CD8-positive, alpha-beta T cell (primary cell): ENCODE measurements at places on chromosomes 6 and 20. TPM values are rescaled to one million over a fixed set of nuclear protein-coding genes. Genes with fewer than 3 reads are reported as not detected.
A peak's percentile ranks its signal among the peaks of the same experiment; 100 is the strongest.

Gene OR2J3
- not detected for total RNA-seq

Gene LRRN4
- not detected for total RNA-seq

Gene CRISP2
- not detected for total RNA-seq

Gene EMILIN3
- total RNA-seq, result not detected

DNA sequence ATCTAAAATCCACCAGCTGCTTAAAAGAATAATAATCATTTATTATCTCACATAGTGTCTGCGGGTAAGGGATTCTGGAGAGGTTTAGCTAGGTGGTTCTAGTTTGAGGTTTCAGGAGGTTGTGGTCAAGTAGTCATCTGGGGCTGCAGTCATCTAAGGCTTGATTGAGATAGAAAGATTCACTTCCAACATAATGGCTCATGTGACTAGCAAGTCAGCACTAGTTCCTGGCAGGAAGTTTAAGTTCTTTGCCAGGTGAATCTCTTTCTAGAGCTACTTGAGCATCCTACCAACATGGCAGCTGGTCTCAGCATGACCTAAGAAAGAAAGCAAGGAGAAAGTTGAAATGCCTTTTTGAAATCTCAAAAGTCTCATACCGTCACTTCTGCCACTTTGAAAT lies 128.8 kb downstream of the EDN1 start:
- DNase-seq, result no peak

GRCh38 chr20:3787324-3788014 lies 929 bp upstream of the CENPB start:
- no peak for DNase-seq

- no peak for DNase-seq
Measured at GRCh38 chr6:42996513-42996912, 12.1 kb downstream of the PPP2R5D start.

DNA sequence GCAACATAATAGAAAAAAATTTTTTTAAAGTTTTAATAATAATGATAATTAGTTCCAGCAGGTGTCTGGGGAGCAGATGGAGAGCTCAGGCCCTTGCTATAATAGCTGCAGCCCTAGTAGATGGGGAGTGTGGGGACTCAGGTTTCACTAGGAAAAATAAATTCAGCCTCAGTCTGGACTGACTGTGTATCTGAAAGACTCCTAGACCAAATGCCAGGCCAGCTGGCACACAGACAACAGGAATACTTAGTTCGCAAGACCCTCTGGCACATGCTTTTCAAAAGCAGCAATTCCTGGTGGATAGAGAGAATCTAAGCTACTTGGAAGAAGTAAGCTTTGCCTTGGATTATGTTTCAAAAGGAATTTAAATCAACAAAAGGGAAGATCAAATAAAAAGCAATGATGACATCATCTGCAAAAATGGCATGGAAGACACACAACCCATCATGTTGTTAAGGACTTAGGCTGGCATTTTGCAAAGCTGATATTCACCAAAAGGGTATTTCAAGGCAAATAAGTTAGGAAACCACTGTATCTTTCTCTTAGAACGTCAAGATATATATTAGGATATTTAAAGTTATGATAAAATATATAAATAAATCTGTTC lies 107.8 kb downstream of the RNGTT start:
- no peak for DNase-seq

- peak; percentile 33 for DNase-seq
Measured at GRCh38 chr20:58660855-58661597, 9.9 kb downstream of the STX16 start.

- no peak for DNase-seq
Measured at GRCh38 chr6:23563323-23563722, 562.7 kb upstream of the NRSN1 start.

DNA sequence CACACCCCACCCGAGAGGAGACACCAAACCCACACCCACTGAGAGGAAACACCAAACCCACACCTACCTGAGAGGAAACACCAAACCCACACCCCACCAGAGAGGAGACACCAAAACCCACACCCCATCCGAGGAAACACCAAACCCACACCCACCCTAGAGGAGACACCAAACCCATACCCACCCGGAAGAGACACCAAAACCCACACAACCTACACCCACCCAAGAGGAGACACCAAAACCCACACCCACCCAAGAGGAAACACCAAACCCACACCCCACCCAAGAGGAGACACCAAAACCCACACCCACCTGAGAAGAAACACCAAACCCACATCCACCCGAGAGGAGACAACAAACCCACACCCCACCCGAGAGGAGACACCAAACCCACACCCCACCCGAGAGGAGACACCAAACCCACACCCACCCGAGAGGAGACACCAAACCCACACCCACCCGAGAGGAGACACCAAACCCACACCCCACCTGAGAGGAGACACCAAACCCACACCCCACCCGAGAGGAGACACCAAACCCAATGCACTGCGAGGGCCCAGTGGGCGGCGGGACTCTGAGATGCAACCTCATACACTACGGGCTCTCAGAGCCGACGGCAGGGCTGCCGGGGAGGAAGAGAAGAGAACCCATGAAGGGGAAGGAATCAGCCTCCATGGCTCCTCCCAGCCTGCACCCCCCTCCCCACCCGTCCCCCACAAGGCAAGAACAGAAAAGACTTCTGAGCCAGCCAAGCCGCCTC lies 83.3 kb downstream of the TAF4 start:
- no peak for DNase-seq

- no peak for DNase-seq
Measured at GRCh38 chr20:25041813-25042530, 16.0 kb downstream of the ACSS1 start.

GRCh38 chr20:48247961-48248360 lies 462.7 kb upstream of the SULF2 start:
- no peak for DNase-seq
